ENCODE measurements at places on chromosomes 7 and 10. TPM values are rescaled to one million over a fixed set of nuclear protein-coding genes. Genes with fewer than 3 reads are reported as not detected.

Gene NOC3L
- total RNA-seq = 22.9 TPM

- DNase-seq = no peak
Measured at GRCh38 chr10:101716891-101717659, 22.1 kb upstream of the FBXW4 start.

DNA sequence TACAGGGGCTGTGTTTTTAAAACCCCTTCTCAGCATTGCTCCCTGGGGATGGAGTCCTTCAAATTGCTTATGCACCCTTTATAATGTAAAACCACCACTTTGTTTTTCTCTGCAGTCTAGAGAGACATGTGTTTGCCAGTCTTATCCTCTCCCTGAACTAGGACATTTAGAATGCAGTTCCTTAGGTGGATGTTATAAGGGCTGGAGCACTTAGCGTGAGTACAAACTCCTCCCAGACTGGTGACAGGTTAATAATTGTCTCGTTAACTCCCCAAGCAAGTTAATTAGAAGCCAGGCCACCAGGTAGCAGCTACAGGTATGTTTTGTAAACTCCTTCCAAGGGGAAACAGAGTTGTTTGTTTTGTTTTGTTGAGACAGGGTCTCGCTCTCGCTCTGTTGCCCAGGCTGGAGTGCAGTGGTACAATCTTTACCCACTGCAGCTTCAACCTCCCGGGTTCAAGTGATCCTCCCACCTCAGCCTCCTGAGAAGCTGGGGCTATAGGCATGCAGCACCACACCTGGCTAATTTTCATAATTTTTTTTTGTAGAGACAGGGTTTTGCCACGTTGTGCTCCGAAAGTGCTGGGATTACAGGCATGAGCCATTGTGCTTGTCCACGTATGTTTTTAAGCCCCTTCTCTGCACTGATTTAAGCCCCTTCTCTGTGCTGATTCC is 100.2 kb downstream of the FAM107B start:
- no peak for DNase-seq

DNA sequence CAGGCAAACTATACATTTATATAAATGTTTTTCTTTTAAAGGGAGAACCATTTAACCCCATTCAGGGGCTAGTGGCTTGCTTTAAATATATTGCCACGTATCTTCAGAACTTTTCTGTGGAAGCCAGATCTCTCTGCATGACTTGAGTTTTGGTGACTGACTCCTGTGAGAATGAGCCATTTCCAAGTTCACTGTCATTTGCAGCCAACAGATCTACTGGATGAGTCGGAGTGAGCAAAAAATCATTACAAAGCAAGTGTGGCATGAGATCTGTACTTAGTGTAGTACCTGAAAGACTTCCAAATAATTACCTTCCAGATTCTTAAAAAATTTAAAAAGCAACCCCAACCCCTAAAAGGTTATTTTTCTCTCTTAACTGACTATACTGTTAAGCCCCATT is 45.6 kb downstream of the PDSS1 start:
- DNase-seq = no peak

Gene GBX1
- total RNA-seq = not detected
